ENCODE measurements at places on chromosomes 5 and 9.
A peak's percentile ranks its signal among the peaks of the same experiment; 100 is the strongest.

DNA sequence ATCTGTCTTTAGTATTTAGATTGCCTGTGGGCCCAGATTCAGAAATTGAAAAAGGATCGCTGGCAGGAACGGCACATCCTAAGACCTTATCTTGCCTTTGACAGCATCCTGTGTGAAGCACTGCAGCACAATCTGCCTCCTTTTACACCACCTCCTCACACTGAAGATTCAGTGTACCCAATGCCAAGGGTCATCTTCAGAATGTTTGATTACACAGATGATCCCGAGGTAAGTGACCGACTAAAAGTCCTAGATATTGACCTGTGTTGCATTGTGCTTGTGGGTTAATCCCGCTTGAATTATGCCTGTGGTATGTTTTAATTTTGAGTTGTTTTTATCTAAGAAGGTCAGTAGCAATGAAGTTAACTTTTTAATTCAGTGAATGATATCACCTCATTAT lies 14.4 kb downstream of the NCBP1 start:
- no peak for ATAC-seq

GRCh38 chr9:86903734-86904085 lies 43.6 kb downstream of the GAS1 start:
- ATAC-seq = peak; percentile 62

DNA sequence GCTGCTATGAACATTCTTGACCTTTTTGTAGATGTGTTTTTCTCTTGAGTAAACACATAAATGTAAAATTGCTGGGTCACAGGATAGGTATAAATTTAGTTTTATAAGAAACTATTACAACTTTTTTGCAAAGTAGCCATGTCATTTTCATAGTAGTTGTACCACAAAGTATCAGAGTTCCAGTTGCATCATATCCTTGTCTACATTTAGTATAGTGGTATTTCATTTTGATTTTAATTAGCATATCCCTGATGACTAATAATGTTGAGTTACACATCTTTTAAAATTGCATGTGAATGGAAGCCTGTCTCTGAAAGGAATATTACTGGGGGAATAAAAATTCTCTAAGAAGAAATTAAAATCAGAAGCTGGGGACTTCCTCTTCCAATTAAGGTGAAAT lies 85.4 kb downstream of the TMEM161B start:
- ATAC-seq = no peak

DNA sequence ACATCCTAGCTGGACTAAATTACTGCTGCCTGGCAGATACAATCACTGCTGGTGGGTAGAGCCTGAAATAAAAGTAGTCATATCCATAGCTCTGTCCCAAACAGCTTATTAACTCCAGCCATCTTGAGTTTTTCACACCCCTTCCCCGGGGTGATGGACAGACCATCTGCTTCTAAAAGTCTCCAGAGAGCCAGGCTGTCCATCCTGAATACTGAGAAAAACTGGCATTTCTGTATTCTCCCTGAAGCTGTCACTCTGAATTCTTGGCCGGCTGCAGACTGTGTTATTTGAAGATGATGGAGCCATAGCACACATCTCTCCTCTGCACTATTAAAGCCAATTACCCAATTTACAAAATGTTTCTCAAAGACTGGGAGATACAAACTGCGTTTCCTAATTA lies 118.6 kb downstream of the GABBR2 start:
- no peak for ATAC-seq

GRCh38 chr5:150143350-150144245 lies 12.0 kb downstream of the PDGFRB start:
- ATAC-seq = peak; percentile 52

DNA sequence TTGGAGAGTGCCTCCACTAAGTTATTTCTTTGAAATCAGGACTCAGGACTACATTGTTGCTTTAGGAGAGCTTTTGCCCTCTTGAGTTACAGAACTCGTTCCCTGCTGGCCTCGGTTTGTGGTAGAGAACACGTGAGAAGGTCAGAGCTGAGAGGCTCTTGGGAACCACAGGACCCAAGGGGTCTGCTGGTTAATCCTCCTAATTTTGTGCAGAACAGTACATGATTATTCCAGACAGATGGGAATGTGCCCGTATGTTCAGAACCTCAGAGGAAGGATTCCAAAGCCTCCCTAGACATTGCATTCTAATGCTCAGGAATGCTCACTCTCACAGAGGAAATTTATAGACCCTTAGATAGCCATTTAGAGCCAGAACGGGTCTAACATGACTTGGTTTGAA lies 25.2 kb upstream of the BASP1 start:
- no peak for ATAC-seq

GRCh38 chr5:173742432-173742816 lies 126.0 kb upstream of the BOD1 start:
- ATAC-seq = no peak

GRCh38 chr5:39021413-39021812 lies 52.8 kb downstream of the RICTOR start:
- no peak for ATAC-seq

DNA sequence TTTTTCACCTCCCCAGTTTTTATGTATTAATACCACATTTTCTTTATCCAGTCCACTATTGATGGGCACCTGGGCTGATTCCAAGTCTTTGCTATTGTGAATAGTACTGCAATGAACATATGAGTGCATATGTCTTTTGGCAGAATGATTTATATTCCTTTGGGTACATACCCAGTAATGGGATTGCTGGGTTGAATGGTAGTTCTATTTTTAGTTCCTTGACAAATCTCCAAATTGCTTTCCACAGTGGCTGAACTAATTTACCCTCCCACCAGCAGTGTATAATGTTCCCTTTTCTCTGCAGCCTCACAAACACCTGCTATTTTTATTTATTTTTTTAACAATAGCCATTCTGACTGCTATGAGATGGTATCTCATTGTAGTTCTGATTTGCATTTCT lies 340.2 kb downstream of the ADAMTS6 start:
- peak; percentile 66 for ATAC-seq

- peak; percentile 97 for ATAC-seq
Observed at GRCh38 chr9:133928248-133928764, 63.8 kb downstream of the VAV2 start.

- no peak for ATAC-seq
Observed at GRCh38 chr5:177428574-177429217, 2.2 kb downstream of the GRK6 start.

Measured in motor neuron (in vitro differentiated cells).